Stimulated activated CD4-positive, alpha-beta T cell treated with anti-CD3 and anti-CD28 coated beads, Interleukin-1b, Interleukin-23, amount 100 ng/mL, for 1 hour (primary cell): ENCODE measurements at places on chromosomes 16 and 17.

DNA sequence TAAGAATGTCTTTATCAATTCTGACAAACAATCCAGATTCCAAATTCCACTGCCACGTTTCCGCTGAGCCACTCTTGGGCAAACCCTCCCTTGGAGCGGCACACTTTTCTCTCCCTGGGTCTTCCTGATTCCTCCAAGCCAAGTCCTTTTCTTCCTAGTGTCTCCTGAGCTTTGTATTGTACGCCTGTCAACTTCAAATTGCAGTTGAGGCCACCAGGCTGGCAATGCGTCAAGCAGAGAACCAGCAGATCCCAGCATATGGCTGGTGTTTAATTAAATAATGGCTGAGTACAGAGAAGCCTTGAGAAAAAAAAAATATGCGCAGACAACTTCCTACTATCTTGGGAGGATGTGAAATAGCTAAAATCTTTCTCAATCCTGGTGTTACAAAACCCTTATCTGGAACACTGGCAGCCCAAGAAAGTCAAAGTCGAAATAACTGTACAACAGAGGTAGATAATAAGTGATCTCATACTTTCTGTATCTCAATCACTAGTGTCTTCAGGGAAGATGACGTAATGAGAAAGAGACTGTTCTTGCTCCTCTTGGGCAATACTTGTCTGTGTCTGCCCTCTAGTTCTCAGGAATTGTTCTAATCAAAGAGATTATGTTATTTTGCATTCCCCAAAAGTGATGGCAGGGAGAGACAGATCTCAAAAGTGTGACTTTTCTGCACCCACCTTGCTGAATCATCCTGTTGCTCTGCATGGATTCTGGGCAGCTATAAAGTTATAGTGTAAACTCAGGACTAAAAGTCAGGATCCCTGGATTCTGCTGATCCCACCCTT is 15.0 kb downstream of the SMIM36 start:
- no peak for DNase-seq

DNA sequence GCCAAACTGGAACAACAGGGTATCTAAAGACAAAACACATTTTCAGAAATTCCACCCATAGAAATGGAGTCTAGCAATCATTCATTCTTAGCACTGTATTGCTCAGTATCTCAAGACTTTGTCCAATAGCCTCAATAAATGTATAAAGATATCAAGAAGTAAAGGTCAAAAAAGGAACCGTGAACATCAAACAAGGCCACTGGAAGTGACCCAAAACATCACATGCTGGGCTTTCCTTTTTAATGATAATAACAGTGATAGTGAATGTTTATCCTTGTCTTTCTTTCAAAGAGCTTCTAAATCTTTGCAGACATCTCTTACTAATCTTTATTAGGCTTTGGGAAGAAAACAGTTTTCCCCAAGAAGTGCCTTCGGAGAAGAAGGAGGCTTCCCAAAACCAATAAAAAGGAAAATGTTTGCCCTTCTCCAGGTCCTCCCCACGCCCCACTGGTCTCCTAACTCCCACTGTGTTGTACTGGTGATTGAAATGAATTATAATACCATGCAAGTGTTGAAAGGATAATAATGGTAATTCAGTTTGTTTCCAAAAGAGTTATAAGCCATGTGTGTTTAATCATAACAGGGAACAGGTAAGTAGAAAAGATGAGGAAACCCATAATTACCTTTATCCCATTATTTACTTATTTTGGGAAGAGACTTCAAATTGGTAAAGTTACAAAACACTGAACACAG is 18.6 kb downstream of the RNF43 start:
- no peak for DNase-seq

DNA sequence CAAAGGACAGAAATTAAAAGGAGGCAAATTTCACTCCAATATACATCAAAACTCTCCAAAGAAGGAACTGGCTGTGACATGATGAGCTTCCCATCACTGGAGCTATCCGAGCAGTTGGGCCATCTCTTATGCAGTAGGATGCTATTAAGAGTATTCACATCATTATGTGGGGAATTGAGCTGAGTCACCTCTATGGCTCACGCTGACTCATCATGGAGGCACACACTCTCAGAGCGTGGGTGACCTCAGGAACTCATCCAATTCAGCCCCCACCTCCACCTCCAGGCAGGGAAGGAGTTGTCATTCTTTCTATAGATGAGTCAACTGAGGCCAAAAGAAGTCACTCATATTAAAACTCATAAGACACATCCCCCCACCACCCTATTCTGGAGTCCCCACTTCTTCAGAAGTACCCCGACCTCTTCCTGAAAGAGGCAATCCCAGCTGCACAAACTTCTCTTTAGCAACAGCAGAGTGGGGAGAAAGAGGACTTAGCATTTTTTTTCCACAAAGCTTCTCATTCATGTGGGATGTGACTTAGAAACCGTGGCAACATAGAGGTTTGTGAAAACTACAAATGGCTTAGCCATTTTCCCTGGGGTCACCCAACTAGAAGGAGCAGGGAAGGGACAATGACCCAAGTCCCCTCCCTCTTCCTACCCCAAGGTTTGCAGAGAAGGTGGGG is 32.5 kb downstream of the ABCC12 start:
- peak; percentile 13 for DNase-seq

GRCh38 chr16:85281181-85281580 is 168.9 kb upstream of the CIBAR2 start:
- no peak for DNase-seq

- no peak for DNase-seq
Measured at GRCh38 chr16:35208001-35208935, 1748.9 kb downstream of the TP53TG3F start.

GRCh38 chr16:13909872-13910303 is 10.1 kb upstream of the ERCC4 start:
- no peak for DNase-seq

DNA sequence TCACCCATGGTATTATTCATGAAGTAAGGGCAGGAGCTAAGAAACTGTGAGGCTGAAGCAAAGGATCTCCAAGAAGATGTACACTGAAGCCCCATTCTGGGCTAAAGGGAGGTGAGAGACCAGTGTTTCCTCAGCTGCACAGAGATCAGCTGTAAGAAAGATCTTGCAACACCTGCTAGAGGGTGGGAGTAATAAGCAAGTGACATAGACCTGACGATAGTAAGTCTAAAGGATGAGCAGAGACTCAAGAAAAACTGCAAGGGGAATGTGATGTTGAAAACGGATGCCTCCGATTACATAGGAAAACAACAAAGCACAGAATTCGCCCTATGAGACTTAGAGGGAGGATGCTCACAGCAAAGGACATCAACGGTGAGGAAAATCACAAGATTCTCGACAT is at the start of gene OR4D2:
TSS of gene OR4D2 (plus strand) at position 301 of the 400 bp plus-strand sequence. CDS start 2,674 bp downstream, outside the sequence.
- DNase-seq = no peak

DNA sequence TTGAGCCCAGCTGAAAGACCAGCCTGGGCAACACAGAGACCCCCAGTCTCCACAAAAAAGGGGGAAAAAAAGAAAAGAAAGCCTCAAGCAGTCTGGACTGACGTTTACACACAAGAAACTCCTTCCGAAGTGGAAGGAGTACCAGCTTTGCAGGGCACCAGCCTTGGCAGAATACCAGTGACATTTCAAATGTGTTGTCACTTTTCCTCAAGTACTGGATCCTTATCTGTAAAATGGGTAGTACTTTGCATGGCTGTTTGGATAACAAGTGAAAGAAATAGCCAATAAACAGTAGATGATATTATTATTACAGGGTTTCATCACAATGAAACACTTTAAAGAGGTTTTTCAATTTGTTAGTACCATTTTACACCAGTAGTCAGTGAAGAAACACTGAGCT is 14.2 kb downstream of the YWHAE start:
- no peak for DNase-seq

- no peak for DNase-seq
Measured at GRCh38 chr16:64012166-64012565, 1109.7 kb downstream of the CDH11 start.

- no peak for DNase-seq
Measured at GRCh38 chr17:30372755-30373154, 6.0 kb upstream of the CPD start.

DNA sequence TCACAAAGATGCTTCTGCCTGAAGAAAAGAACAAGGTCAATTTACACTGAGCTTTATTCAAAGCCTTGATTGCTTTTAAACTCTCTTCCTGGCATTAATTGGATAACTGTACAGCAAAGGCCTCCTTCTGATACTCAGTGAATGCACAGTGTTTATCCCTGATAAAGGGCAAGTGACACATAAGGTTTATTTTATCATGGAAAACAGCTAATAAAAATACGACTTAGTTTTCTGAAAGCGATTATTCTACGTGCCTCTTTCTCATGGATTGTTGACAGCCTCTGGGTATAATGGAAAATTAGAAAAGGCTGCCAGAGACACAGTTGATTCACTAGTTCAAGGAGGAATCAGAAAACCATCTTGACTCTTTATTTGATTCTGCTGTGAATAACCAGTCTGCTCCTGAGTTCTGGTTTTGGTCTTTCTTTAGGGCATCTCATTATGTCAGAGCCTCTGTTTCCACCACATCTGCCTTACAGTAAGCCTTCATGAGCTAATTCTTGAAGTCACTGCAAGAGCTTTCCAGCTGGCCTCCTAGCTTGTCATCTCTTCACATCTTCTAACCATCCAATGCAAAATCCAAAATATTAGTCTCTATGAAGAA is 212.9 kb downstream of the CNTNAP4 start:
- no peak for DNase-seq

- DNase-seq = no peak
Measured at GRCh38 chr17:43337684-43338428, 60.9 kb upstream of the ARL4D start.

DNA sequence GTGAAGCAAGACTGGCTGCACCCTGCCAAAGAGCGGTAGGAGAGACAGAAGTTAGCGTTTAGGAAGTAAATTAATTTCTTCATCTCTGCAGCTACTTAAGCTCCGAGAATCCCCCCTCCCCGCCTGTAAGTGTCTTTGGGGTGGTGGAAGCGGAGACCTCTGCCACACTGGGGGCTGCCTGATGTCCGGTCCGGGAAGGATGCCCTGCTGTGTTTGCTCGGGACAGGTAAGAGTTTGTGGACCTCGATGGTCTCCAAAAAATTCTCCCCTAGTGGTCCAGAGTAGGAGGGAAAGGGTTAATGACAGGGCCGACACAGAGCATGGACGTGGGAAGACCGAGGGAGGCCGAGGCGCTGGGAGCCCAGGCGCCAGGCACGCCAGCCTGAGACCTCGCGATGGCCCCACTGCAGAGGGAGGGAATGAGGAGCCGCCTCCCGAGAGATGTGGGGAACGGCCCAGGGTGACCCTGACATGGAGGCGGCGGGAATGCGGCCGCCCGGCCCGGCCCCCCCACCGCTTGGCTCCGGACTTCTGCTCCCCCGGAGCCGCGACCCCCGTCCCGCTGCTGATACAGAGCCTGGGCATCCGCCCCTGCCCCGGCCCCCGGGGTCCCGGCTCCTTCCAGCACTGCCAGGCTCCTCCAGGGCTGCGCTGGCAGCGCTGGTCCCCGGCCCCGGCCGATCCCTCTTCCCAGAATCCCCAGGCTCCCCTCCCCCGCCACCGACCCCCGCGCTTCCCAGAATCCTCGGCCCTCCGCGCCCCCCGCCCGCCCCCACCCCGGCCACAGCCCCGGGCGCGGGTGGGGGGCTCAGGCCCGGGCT is 680 bp downstream of the ZNF629 start:
- DNase-seq = no peak

DNA sequence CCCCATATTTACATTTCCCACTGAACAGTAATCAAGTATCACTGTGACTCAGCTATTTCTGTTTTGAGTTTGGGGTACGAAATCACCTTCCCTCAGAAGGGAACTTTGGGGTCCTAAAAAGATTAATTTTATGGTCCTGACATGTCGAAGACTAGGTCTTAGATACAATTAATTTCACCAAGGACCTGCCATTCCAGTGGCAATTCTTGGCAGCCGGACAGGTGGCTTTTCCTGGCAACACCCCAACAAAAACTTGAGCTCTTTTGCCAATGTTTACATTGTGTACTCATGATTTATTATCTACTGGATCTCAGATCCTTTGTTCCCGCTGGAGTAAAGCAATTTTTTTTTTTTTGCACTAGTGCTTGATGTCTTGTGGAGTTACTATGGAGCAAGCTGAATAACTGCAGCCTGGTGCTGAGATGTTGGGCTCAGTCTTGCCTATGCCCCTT is 14.4 kb downstream of the SLFN5 start:
- DNase-seq = no peak

DNA sequence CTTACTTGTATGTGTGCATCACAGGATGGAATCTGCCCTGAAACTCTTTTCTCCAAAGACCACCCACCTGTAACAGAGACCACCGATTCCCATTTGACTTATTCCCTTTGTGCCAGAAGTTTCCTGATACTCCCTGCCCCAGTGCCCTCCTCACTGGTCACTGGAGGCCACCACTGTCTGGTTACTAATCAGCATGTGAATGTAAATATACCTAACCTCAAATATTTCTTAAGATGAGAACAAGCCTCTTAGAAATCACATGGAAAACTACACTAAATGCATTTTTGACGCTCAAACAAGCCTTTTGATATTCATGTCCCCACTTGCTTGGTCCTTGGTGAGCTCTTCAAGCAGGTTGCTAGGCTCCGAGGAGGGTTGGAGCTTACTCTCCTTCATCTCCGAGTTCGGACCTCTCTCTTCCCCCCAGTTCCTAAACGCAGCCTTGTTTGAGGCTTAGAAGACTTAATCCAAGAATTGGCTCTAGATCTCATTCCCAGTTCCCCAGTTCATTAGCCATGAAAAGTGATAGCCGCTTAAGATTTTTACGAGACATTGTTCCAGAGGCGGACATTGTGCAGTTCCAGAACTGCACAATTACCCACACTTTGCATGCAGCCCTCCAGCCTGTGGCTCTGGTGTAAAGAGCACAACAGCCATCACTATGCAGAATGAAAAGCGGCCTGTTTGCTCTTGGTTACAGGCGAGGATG is 579.2 kb upstream of the PSMD7 start:
- DNase-seq = no peak

DNA sequence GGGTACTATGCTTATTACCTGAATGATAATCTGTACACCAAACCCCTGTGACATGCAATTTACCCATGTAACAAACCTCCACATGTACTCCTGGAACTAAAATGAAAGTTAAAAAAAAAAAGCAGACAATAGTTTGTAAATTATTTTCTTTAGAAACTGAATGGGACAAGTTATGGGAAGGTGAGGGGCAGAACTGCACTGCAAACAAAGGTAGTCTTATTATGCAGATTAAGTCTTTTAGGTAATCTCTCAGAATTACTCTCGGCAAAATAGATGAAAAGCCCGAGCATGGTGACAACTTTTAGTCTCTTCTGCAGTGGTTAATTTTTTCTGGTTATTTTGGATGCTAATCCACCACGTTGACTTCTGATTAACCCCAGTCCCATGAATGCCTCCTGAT is 25.5 kb downstream of the LDAF1 start:
- DNase-seq = no peak

GRCh38 chr16:17374668-17375255 is 96.0 kb downstream of the XYLT1 start:
- DNase-seq = no peak
